ENCODE measurements at places on chromosomes 11 and 22.

DNA sequence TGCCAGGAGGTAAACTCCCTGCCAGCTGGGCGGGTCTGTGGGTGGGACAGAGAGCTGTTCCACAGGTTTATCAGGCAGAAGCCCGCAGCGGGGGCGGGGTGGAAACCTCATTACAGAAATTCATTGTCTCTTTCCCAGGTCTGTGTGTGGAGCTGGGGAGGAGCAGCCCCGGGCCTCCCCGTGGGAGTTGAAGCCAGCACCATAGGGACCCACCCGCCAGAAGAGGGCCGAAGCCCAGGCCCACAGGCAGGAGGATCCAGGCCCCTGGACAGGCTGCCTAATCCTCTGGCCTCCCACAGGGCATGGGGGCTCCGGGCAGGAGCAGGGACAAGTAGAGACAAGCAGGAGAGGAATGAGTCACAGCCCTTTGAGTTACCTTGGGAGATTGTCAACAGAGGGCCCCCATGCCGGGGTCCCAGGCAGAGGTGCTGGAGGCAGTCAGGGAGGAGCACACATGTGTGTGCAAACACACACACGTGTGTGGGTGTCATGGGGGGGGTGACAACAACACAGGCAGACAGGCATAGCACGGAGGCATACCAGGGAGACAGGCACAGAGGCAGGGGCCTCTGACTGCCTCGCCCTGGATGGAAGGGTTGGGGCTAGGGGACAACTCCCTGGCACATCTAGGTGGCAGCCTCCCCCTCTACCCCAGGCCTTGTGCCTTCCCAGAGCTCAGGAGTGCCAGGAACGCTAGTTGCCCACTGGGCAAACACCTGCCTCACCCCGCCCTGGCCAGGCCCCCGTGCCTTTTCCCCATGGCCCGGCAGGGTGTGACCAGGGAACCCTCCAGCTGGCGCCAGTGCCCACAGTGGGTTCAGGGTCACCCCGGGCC lies 1.4 kb downstream of the CDC42BPG start:
- DNase-seq: no peak

DNA sequence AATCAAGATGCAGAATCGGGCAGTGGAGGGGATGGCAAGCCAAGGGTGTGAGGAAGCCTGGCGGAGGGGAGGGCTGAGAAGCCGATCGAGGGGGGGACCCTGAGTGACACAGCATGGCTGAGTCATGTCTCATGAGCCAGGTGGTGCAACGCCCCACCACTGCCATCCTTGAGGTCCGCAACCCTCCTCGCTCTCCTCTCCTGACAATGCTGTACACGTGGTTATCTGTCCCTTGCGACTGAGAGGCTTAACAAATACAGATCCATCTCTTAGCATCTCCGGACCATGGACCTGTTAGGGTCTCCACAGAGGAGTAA lies 14.2 kb downstream of the SLC22A12 start:
- no peak for DNase-seq

DNA sequence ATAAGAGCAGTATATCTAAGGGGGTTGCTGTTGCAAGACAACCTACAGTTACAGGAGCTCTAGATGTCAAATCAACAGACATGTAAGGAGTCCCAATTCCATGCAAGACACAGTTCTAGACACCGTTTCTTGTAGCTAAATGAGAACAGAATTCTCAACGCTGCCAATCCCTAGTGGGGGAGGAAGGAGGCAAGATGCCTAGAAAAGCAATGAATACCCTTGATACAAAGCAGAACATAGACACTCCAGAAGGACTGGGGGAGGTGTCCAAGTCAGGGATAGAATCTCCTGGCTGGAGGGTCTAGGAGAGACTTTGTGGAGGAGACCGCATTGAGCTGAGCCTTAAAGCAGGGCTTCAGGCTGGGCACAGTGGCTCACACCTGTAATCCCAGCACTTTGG lies 280.2 kb downstream of the BUD13 start:
- DNase-seq: no peak

GRCh38 chr11:34825670-34826383 lies 90.4 kb downstream of the APIP start:
- DNase-seq: peak; percentile 56

All from LNCaP clone FGC (cell line).